NCI-H460 (cell line): ENCODE measurements at places on chromosomes 1 and 21. TPM values are rescaled to one million over a fixed set of nuclear protein-coding genes. Genes with fewer than 3 reads are reported as not detected.

The ADPRS gene
- 16.7 and 21.5 TPM in 2 replicates for total RNA-seq

The FAM167B gene
- total RNA-seq, result not detected in 2 replicates

The SPATA1 gene
- 0.64 TPM in 1 of 2 replicates, not detected in the other for total RNA-seq

The TBCE gene
- 53.3 and 73.3 TPM in 2 replicates for total RNA-seq

The SH3BP5L gene
- total RNA-seq, result 20.5 and 23.6 TPM in 2 replicates

The VCAM1 gene
- not detected in 2 replicates for total RNA-seq
